ENCODE measurements at places on chromosomes 2 and 18.

GRCh38 chr2:98713332-98714015 is 17.5 kb downstream of the MGAT4A start:
- no peak for DNase-seq

DNA sequence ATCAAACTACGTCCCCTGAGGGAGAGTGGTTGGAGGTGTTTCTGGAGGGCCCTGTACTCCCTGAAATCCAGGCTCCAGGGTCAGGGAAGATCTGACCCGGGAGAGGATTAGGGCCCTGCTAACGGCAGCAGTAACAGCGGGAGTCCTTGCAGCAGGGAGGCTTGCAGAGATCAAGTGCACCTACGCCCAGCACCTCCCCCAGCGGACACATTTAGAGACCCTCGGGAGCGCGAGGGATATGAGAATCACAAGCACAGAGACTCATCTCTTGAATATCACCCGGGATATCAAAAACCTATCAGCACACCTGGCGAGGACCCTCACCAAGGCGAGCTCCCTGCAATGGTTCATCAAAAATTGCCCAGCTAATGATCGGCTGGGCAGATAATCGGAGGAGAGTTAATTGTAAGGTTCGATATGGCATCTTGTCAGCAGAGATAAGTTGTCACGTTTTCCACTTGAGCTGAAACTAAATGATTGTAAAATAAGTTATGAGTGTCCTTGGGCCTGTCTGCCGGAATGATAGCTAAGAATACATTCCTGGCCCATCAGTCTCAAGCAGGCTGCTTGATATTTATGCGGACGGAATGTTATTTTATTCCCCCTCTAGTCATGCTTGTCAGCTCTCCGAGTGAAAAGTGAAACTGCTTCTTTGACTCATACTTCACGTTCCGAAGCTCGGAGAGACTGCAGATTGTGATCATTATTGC is 209.8 kb downstream of the GBX2 start:
- no peak for DNase-seq

- DNase-seq = no peak
Observed at GRCh38 chr18:26183395-26184112, 42.7 kb upstream of the TAF4B start.

DNA sequence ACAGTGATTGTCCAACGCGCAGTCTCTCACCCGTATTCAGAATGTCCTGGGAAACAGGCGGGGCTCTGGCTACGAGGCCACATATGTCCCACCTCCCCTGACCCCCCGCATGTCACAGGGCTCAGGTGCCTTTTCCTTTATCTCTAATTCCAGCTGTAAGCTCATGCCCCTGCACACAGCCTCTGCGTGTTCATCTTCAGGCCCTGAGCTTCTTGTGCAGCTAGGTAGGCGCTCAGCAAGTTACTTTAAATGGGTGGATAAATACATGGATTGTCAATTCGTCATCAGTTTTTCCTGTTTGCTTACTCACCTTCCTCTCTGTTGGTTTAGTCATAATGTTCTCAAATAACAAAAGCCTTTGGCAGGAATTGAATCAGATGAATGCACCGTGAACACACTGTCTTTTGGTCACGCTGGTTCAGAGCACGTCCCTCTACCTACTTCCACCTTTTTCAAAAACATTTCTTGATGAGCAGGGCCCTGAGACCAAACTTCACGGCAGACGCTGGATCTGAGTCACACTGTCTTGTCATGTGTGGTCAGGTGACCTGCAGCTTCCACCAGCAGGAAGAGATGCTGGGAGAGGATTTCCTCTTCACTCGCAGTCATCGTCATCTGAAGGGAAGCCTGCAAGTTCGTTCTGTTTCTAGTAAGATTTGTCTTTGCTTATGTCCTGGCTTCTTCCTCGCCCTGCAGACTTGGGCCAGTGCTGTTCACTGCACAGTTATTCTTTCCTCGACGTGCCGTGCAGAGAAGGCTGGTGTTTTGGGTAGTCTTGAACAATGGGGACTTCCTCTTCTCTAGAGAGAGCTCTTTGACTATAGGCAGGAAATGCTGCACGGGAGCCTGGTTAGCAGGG is 138.1 kb downstream of the PTGR3 start:
- peak; percentile 35 for DNase-seq

DNA sequence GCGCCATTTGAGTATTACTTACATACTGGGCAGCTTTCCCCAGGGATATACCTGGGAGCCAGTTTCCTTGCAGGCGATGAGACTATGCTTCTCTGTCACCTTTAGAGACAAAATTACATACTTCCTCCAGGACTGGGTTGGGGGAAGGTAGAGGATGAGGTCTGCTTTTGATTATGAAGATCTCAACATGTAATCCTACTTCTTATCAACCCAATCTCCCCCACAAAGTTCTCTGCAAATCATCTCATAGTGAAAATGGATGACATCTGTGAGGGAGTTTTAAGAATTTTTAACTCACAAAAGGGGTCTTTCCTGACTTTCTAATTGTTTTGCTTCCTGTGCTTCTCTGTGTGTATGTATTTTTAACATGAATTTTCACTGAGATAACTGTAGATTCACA is 81.9 kb downstream of the TMEM131 start:
- no peak for DNase-seq

- DNase-seq = no peak
Observed at GRCh38 chr2:105487142-105488069, 88.6 kb upstream of the FHL2 start.

GRCh38 chr2:144550911-144551310 is 31.0 kb upstream of the ZEB2 start:
- DNase-seq = no peak

GRCh38 chr2:112454586-112454985 is 21.1 kb upstream of the RGPD8 start:
- DNase-seq = no peak

DNA sequence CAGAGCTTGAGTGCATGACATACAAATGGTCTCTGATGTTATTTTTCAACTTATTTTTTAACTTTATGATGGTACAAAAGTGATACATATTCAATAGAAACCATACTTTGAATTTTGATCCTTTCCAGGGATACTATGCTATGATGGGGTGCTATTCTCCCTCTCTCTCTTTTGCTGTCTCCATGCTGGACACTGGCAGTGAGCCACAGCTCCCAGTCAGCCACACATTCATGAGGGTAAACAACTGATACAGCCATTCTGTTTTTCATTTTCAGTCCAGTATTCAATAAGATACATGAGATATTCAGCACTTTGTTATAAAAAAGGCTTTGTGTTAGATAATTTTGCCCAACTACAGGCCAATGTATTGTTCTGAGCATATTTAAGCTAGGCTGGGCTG is 859.3 kb upstream of the KLHL29 start:
- DNase-seq = no peak

- DNase-seq = no peak
Observed at GRCh38 chr2:126849486-126849885, 49.2 kb upstream of the TEX51 start.

DNA sequence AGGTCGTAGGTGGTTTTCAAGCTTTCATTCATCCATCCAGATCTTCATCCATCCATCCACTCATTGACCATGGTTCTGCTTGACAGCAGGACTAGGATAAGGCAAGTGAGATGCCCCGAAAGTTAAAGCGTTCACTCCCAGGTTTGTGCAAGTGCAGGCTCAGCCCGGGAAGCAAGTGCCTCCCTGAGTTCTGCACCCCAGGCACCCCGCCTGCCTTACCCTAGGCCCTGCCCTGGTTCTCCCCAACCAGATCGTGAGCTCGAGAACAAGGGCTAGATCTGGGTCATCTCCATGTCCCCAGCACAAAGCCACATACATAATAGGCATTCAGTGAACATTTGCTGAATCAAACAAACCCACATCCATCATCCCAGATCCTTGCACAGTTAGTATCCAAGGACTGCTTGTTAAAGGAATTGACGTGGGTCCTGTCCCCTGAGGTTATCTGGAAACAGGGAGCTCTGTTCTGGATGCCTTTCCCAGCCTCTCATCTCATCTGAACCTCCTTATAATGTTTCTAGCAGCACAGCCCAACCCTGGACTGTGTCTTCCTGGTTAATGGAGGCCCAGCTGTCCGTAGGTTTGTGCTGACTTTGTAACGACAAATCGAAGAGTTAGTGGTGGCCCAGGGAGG is 116.1 kb upstream of the GPC1 start:
- no peak for DNase-seq

DNA sequence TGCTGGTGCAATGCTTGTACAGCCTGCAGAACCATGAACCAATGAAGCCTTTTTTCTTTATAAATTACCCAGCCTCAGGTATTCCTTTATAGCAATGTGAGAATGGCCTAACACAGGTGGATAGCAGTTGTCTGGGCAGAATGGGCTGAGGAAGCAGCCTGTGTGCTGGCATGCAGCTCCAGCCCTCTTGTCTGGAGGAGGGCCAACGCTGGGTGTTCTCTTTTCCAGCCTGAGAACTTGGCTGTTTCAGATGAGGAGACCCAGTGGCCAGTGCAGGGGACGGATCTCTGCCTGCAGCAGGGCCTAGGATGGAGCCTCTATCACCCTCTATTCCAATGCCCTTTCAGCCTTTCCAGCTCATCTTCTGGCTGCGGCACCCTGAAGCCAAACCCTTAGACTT is 58.8 kb downstream of the CTIF start:
- DNase-seq = no peak

DNA sequence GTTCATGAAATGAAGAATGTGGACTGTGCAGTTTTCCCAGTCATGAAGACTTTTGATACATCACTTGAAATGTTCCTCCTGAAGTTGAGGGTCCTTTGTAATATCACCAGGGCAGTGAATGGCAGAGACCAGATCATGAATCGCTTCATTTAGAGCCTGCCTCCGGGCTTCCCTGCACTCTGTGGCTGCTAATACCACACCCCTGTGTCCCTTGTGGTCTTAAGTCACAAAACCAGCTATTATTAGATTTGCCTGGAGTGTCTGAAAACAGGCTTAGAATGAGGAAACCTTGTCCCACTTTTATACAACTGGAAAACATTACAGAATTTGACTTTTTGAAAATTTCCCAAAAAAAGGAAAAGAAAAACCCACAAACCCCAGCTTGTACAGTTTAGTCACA is 147.9 kb downstream of the MGAT5 start:
- DNase-seq = no peak

GRCh38 chr2:100814453-100814852 is 5.5 kb upstream of the NPAS2 start:
- DNase-seq = no peak

Measured in activated B cell treated with CpG ODN at 0.5 μM for 24 hours (primary cell).